ENCODE measurements at places on chromosomes 7 and 10.

- no peak for DNase-seq
Observed at GRCh38 chr7:24192053-24192452, 91.9 kb upstream of the NPY start.

DNA sequence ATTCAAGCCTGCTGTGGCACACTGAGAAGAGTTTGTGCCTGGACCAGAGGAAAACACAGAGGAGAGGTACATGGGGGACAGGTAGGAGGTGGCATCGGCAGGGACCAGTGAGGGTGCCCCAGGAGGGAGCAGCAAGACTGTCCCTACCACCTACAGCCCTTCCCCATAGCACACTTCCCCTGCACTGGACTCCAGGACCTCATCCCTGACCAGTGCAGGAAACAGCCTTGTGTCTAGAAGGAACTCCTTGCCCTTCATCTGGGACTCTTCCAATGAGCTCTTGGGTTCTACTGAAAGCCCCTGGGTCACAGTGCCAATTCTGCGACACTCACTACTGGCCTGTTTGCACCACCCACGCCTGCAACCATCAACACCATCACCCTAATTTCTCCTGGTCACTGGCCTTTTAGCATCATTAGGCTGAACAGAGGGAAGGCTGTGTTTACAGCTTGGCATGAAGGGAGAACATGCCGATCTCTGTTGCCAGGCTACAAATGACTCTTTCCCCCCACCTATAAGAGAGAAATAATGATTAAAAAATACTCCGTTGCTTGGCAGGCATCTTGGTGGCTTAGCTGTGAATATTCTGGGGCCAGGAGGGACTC, 371.9 kb upstream of the ZMIZ1 start:
- no peak for DNase-seq

- DNase-seq = peak; percentile 40
Observed at GRCh38 chr10:48579251-48579960, 25.5 kb downstream of the ARHGAP22 start.

DNA sequence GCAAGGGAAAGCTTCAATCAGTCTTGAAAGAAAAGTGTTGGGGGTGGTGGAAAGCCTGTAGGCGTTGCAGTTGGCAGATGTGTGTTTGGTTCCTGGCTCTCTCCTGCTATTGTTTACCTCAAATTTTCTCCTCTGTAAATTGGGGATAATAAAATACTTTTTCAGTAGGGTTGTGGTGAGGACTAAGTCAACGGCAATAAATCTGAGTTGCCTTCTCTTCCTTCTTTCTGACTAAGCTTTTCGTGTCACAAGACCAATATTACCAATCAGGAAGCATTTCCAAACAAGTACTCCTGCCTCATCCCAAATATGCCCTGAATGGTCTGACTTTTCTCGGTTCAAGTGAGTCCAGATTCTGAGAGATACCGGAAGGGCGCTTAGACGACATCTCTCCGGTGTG, 54.0 kb downstream of the CREB5 start:
- DNase-seq = peak; percentile 26

DNA sequence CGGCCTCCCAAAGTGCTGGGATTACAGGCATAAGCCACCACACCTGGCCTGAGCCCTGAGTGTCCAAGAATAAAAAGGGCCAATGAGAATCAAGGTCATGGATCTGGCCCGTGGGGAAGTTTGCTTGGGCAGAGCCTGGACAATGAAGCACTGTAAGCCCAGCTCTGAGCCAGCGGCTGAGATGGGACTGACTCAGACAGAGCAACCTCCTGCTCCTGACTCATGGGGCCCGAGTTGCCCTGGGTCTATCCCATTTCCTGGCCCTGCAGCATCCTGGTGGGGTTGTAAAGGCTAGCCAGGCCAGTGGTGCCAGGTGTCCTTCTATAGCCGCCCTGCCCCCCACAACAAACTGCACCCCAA, 5.2 kb upstream of the MYH16 start:
- peak; percentile 96 for DNase-seq

- no peak for DNase-seq
Observed at GRCh38 chr7:24945899-24946298, 34.1 kb downstream of the OSBPL3 start.

- no peak for DNase-seq
Observed at GRCh38 chr10:17412323-17412722, 42.1 kb downstream of the ST8SIA6 start.

DNA sequence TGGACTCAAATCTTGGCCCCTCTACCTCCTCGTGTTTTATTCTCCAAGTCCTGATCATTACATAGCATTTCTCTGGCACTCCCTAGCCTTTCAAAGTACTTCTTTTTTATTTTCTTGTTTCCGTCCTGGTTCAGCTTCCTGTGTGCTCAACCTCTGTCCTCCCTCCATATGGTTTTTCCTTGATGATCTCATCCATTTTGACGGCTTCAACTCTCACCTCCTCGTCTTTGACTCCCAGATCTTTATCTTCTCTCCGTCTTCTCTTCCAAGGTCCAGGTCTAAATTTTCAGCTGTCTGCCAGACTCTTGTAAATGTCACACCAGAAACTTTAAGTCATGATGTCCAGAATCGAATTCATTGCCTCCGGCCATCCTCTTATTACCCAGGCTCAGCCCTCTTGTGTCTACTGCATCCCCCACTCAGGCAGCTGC, 23.3 kb upstream of the GFRA1 start:
- DNase-seq = no peak

GRCh38 chr10:4847561-4848355, 21.8 kb downstream of the AKR1E2 start:
- DNase-seq = peak; percentile 77

DNA sequence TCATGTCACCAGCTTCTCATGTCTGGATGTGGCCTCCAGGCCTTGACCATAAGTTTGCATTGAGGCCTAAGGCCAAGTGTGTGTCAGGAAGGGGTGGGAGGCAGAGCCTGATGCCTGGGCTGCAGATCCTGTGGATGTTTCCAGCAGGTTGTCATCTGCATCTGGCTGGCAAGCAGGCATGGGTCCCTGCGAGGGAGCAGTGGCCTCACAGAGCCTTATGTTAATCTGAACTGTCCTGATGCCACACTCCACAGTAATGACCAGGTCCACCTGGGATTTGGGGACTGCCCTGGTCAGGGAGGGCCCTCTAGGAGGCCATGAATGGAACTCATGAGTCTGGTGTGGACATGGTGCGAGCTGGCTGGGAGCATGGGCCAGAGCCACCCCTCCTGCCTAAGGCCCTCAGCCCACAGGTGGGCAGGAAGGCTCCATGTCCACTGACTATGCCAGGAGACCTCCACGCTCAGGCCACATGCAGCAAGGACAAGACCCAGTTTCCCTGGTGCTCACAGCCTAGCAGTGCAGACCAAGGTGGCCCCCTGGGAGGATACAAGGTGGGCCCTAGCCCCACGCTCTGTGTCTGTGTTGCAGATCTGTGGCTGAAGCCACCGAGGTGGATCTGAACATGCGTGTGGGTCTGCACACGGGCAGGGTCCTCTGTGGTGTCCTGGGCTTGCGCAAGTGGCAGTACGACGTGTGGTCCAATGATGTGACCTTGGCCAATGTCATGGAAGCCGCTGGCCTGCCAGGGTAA, 83.1 kb downstream of the ADCY1 start:
- DNase-seq = no peak

Measured in AG20443 (cell line).